Keratinocyte (primary cell): ENCODE measurements at places on chromosomes 6 and 20.

- DNase-seq, result peak; percentile 72
These were observed 13.8 kb downstream of the CCN5 start for GRCh38 chr20:44728801-44729443.

DNA sequence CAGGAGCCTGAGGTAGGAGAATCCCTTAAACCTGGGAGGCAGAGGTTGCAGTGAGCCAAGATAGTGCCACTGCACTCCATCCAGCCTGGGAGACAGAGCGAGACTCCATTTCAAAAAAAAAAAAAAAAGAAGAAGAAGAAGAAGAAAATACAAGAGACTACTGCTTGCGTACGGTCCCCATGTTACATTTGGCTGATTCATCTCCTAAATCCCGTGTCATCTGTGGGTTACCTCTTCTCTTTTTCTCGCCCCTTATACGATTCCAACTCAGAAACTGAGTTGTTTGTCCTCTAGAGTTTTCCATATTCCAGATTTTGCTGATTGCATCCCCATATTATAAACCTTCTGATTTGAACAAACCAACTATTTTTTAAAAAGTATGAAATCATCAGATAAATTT, 62.4 kb upstream of the NELFCD start:
- no peak for DNase-seq

DNA sequence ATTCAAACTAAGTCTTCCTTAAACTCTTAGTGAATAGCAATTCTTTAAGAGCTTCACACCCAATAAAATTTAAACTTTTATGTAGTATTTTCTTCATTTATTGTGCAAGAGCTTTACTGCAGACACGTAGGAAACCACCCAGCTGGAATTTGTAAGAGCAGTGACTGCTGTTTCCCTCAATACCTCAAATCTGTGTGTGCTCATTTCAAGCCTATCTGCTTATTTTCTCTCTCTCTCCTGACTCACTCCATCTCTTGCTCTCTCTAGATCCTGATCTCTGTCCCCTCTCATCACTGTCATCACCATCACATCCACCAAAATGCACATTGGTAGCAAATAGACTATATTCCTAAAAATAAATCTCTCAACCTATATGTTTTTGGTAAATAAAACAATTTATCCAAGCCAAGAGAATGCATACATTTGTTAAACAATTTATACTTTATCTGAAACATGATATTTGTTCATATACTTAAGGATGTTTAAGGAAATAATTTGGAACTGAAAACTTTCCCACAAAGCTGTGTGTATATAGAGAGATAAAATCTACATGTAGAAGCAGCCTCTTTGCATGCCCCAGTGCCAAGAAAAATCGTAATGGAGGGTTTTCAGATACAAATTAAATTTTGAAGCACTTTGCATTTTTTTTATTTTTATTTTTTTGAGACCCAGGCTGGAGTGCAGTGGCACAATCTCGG, 273.0 kb downstream of the TFAP2A start:
- DNase-seq, result no peak

- DNase-seq, result no peak
These were observed 45.3 kb upstream of the RAB32 start for GRCh38 chr6:146498309-146498708.

DNA sequence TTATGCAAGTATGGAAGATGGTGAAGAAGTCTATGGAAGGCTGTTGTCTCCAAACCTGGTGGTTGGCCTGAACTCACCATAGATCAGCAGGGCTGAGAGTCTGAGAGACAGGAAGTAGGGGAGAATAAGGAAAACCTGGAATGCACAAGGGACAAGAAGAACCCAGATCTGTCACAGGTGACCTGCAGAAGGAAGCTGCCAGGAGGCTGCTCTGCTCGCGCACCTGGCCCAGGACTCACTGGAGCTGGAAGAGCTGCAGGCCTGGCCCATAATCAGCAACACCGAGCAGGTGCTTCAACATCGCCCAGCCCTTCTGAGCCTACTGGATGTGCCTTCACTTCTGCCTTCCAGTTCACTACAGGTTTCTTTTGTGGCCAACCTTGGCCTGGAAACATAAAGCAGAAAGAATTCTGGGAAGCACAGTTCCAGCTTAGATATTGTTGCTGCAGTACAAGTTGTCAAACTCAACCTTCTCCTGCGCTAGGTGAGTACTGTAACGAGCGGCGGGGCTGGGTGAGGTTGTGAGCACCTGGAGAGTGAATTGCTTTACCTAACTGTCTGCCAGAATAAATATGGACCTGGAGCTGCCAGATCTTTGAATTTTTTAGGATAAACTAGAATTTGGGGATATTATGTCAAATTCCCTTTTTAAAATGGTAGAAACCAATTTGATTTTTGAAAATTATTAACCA, 82.4 kb downstream of the CDH26 start:
- no peak for DNase-seq

DNA sequence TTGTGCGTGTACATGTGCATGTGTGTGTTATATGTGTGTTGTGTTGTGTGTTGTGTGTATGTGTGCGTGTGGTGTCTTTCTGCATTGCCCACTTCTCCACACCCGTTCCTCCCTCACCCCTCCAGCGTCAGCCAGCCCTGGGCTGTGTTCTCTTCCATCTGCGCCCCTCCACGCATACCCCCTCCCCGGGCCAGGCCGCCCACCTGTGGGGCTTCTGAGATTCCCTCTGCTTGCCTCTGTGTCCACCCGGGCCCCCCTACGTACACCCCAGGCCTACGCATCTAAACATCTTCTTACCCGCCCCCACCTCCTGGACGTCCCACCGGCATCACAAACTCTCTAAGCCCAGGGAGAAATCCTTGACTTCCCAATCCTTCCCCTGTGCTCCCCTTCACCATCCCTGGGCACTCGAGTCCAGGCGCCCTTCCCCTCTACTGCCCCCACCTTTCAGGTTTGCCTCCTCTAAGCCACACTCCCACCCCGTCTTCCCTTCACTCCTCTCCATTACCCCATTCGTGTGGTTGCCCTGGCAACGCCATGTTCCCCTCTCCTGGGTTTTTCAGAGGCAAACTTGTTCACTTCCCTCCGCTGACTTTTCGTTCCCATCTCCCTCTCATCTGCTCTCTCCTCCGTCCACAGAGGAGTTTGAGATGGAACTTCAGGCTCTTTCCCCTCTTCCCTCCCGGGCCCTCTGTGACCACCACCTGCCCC, 81.7 kb upstream of the NNAT start:
- DNase-seq, result no peak

DNA sequence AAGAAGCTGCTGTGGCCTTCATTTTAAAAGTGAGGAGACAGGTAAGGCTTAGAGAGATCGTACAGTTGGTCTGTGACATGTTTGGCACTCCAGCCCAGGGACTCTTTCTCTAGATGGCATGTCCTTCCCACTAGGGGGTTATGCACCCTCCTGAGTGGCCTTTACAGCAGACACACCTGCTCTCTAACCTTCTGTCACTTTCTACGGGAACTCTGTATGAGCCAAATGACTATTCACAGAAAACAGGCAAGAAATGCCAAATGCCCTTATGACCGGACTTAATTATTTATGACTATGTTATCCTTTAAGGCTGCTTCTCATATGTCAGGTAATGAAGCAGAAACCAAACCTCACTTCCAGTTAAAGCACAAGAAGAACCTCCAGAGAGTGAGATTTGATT, 91.2 kb downstream of the MAP3K5 start:
- DNase-seq, result no peak

DNA sequence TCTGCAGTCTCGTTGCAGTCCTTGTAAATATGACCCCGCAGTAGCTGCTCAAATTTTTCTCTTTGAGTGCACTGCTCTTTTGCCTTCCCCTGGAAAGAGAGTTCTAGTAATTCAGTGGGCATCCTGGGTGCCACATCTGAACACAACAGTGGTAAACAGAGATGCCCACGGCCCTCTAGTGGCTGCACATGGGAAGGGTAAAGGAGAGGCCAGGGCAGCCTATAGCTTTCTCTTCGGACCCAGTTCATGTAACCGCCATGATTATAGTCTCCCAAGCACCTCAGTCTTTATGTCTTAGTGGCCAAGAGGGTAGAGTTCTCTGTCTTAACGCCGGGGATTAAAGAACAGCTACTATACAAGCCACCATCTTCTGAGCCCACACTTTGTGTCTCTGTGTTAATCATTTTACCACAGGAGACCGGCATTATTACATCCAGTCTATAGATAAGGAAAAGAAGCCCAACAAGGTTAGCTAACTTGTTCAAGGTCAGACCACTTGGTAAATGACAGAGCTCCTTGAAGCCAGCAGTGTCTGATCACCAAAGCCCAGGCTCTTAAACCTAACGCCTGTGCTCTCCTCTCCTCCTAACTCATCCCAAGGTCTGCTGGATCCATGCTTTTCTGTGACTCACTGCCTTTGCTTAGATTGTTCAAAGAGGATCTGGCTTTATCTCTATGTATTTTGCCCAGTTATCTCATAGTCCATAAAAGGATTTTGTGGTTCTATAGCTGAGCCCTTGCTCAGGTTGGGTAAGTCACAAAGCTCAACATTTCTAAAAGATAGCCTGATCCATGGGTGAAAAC, 81.8 kb downstream of the ISM1 start:
- no peak for DNase-seq

DNA sequence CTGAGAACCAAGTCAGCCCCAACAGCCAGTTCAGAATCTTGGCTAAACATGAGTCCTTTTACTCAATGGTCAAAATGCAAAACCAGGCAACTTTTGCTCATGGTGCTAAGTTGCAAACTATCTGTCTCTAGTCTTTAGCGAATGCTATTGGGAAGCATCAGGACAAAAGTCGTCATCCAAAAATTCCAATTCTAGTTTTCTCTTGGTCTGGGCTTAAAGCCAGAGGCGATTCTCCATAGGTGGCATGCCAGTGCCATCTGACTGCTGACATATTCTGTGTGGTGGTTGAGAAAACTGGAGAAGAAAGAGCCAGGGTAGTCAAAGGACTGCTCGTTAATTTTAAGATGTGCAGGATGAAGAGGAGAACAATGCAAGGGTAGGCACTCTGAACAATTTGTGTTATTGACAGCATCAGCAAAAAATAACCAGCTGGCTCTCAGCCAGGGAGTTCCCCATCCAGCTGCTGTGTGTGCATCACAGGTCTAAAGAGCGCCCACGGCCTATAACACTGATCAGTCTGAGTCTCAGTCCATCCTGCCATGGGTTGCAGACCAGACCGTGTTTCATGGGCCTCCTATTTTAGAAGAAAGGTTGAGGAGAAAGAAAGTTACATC, 313.6 kb downstream of the ALDH8A1 start:
- no peak for DNase-seq

DNA sequence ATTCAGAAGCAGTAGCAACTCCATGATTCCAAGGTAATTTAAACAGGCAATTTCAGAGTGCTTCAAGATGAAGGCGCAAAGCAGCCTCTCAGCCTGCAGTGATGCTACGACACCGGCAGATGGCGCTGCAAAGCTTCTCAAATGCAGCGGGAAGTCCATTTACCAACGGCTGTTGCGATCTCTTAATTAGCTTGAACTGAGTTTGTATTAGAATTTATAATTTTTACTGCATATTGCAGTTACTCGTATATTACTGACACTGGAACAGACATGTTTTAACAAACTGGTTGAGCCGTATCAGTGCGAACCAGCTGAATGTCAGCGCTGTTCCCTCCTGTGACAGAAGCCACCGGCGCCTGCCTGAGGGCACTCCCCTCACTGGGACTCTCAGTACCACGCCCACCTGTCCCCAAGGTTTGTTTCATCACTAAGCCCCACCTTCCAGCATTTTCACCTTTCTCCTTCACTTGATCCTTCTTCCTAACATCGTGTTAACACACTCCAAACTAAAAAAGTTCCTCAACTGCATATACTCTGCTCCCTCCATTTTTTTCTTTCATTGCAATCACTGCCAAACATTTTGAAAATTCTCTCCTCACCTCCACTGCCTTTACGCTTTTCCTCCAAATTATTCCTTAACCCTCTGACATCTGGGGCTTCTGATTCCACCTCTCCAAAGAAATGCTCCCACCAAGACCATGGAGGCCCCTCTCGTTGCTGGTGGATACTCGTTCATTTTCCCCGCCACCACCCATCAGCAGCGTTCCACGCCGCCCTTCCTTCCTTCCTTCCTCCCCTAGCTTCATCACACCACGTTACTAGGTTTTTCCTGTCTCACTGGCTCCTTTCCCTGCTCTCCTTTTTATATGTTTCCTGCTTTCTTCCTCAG, 14.5 kb downstream of the GNL1 start:
- DNase-seq, result peak; percentile 52

DNA sequence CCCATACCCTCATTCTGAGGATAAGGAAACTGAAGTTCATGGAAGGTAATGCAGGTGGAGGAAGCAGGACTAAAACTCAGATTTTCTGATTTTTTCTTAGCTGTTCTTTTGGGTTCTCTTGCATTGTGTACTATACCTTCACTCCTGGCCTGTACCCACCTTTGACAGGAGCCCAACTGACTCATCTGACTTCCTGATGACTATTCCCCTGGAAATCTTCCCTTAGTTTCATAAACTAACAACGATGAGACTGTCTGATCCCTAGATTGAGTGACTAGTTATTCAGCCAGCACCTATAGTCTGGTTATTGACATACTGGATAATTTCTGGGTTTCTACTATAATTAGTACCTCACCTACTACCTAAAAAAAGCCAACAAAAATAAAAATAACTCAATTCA, 10.1 kb downstream of the CRYBG1 start:
- no peak for DNase-seq

DNA sequence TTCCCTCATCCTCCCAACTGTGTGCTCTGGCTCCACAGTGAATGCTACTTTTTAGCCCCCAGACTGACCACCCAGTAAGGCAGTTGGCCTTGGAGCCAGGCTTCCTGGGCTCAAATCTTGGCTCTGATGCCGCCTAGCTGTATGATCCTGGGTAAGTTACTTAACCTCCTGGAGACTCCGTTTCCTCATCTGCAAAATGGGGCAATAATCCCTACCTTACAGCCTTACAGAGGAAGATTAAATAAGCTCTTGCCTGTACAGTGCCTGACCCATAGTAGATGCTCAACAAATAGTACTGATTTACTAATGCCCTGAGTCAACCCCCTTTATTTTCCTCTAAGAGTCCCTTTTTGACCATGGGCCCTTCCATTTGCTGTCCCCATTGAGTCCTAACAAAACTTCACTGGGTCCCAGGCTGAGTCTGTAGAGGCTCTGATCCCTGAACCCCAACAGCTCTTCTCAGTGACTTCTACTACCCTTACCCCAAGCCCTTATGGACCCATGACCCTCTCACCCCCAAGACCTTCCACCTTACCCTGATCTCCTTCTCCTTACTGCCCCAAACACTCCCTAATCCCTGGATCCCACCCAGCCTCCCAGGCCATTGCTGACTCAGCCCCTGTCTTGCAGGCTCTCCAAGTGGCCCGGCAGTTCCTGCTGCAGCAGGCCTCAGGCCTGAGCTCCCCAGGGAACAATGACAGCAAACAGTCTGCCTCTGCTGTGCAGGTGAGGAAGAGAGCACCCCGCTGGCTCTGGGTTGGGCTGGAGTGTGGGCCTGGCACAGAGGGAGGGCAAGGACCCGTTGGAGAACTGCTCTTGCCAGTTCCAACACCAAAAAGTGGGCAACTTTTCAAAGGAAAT, 31.4 kb downstream of the FOXP4 start:
- no peak for DNase-seq

- DNase-seq, result no peak
These were observed 2.3 kb downstream of the DEFB124 start for GRCh38 chr20:31472395-31473330.
